Mesothelial cell of epicardium (in vitro differentiated cells): ENCODE measurements at places on chromosomes 7 and 10. TPM values are rescaled to one million over a fixed set of nuclear protein-coding genes. Genes with fewer than 3 reads are reported as not detected.

- DNase-seq = no peak
These were observed 9.1 kb downstream of the OR2A7 start for GRCh38 chr7:144255471-144255897.

- DNase-seq = peak; percentile 48
These were observed 1.6 kb downstream of the AVPI1 start for GRCh38 chr10:97685395-97685958.

GRCh38 chr7:129785685-129786514 is 166.9 kb downstream of the UBE2H start:
- no peak for DNase-seq

DNA sequence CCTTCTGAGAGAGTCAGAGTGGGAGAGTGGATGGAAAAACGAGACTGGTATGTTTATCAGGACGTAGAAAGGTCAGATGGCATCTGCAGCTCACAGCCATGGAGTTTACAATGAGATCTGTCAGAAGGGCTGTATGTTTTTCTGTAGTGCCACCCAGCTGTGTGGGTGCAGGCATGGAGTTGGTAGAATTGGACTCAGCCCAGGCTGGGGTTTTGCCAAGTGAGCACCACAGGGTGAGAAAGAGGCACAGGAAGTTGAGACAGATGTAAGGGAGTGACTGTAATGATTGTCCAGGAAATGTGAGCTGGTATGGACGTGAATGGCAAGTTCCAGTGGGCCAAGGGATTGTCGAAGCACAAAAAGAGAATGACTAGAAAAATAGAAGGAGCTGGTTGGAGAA is 9.1 kb upstream of the ZYX start:
- no peak for DNase-seq

DNA sequence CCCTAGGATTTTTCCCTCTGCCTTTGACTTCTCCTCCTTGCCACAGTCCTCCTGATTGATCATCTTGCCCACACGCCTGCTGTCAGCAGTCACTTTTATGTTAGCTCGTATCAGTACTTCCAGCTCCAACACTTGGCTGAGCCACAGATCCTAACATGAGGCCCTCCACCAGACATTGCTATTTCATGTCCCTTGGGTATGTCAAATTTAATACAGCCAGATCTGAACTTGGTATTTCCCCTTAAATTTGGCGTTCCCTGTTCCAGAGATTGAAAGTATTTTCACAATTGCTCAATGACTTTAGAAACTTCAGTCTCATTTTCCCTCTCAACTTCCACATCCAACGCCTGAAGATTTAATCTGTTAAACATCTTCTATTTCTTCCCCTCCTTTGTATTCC is 140.4 kb downstream of the RNLS start:
- no peak for DNase-seq

DCLRE1A gene
- 6.4 to 6.7 TPM (median 6.4 TPM) in 3 replicates for total RNA-seq
